ENCODE measurements at places on chromosomes 7 and 10.

DNA sequence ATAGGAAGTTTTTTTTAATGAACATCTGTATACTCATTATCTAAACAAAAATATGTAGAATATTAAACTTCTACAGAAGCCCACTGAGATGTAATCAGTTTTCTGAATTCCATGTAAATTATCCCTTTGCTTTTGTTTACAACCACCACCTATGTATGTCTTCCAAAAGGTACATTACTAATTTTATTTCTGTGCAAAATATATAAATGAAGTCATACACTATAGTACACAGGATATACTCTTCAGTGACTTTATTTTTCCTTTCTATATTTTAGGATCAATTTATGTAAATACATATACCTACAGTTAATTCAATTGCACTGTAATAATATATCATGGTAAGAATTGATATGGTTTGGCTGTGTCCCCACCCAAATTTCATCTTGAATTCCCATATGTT is 1236.9 kb downstream of the DNAJB9 start:
- DNase-seq, result no peak

DNA sequence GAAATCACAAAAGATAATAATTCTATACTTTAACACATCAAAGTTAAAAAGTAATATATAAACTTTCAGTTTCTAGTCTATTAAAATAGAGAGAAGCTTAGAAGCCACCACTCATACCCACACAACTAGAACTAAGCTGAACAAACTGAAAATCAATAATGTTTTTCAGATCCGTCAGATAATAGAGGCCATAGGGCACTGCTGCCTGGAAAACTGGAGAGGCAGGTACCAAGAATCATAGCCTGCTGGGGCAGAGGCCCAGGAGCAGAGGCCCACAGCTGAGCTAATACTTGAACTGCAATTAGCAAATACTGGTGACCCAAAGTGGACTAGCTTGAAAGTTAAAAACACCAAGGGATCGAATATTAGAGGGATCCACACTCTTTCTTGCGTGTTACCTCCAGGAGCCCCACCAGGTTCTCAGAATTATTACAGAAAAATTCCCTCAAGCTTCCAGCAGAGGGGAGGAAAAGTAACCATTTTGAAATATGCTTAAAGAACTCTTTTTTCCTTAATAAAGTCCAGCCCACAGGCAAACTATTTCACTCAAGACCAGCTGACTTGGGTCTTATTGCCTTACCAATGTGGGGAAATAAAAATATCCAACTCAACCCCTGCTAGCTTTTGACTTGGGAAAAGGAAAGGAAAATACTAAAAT is 774.1 kb upstream of the IGFBP3 start:
- DNase-seq, result no peak

DNA sequence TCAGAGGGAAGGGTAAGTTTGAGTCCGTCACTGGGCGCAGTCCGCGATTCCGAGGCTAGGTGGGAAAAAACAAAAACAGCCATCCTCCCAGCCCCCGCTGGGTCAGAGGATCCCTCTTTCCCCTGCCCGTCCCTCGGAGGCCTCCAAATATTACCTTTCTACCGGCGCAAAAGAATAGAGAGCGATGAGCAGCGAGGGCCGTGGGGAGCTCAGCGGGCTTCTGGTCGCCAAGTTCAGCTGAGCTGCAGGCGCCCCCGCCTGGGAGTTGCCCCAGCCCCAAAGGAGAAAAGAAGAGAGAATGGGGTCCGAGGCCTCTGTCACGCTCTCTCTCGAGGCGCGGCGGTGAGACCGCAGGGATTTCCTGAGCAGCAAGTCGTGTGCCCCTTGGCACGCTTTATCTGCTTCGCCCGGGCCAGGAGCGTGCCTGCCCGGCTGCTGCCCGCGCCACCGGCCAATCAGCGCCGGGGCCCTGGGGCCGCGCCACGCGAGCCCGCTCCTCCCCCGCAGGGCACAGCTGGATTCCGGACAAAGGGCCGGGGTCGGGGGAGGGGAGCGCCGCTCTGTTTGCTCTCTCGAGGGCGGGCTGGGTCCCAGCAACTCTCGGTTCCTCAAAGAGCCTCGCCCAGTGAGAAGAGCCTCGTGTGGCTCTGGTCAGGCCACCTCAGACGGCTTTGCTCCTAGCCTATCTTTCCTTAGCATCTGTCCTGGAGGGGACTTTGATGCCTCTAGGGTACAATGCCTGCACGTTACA is at the start of gene NEUROG3:
Gene NEUROG3 (minus strand): TSS at position 367 of the 751 bp plus-strand sequence. CDS start 379 bp downstream, outside the sequence.
- DNase-seq, result no peak

- peak; percentile 92 for DNase-seq
Measured at GRCh38 chr10:124736491-124737136, 7.6 kb downstream of the FAM53B start.
